ENCODE measurements at places on chromosomes 7 and 10.

DNA sequence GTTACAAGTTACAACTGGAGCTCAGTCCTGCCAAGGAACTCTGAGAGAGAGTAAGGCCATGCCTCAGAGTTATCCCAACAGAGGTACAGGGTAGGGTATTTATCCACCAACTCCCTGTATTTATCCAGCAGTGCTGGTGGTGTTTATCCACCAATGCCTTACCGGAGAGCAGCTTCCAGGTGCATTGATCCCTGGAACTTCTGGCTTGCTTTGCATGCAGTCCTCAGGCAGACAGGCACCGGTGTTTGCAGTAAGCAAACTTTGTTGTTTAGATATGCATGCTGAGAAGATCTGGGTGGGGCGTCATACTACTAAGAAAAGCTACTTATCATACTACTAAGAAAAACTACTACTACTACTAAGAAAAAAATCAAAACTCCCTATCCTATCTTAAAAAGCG is 92.4 kb downstream of the CYP26A1 start:
- DNase-seq, result no peak

GRCh38 chr7:112358513-112358912 is 91.7 kb upstream of the IFRD1 start:
- no peak for DNase-seq

GRCh38 chr10:98533746-98534445 is 87.2 kb upstream of the HPS1 start:
- peak; percentile 21 for DNase-seq

DNA sequence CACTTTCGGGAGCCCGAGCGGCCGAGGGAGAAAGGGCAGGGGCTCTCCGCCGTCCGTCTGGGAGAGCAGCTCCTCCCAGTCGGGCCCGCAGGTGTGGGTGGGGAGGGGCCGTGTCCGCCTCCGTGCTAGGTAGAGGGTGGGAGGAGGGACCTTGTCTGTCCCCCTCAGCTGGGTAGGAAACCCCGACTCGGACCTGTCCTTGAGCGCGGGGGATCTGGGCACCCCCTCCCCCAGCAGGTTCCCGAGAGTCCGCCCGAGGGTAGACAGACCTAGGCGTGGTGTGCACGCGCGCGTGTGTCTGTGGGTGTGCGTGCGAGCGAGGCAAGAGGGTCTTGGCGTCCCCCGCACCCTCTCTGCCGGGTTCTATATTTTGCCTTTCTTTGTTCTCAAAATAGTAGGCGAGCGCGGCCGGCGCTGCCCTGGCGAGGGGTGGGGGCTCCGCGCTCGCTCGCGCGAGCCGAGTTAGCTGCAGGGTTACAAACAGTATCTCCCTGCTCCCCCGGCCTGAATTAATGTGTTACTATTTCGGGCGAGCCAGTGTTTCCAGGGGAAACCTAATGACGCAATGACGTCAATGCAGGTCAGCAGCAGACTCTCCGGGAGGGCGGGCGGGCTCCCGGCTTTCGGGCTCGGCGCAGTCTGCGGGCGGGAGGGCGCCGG is 73.9 kb upstream of the LEP start:
- DNase-seq, result peak; percentile 66

DNA sequence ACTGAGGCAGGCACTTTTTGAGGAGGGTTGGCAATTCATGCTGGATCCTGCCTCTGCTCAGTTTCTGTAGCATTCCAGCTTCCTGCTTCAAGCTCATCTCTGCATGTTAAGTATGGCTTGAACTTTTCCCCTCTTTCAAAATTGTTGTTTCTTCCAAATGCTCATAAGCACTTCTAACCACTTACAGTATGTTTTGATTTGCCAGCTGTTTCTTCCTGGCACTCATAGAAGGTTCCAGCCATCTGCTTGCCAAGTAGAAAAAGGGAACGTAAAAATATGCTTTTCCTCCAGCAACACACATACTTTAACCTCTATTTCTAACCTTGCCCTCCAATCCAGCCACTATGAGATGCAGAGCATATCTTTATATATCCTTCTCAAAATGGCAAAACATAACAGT is 692.6 kb upstream of the COBL start:
- no peak for DNase-seq

- no peak for DNase-seq
Measured at GRCh38 chr10:49647554-49647953, 31.9 kb upstream of the C10orf53 start.

- DNase-seq, result no peak
Measured at GRCh38 chr10:33618196-33618595, 283.7 kb upstream of the NRP1 start.

- no peak for DNase-seq
Measured at GRCh38 chr7:12609561-12609960, 39.0 kb downstream of the SCIN start.

DNA sequence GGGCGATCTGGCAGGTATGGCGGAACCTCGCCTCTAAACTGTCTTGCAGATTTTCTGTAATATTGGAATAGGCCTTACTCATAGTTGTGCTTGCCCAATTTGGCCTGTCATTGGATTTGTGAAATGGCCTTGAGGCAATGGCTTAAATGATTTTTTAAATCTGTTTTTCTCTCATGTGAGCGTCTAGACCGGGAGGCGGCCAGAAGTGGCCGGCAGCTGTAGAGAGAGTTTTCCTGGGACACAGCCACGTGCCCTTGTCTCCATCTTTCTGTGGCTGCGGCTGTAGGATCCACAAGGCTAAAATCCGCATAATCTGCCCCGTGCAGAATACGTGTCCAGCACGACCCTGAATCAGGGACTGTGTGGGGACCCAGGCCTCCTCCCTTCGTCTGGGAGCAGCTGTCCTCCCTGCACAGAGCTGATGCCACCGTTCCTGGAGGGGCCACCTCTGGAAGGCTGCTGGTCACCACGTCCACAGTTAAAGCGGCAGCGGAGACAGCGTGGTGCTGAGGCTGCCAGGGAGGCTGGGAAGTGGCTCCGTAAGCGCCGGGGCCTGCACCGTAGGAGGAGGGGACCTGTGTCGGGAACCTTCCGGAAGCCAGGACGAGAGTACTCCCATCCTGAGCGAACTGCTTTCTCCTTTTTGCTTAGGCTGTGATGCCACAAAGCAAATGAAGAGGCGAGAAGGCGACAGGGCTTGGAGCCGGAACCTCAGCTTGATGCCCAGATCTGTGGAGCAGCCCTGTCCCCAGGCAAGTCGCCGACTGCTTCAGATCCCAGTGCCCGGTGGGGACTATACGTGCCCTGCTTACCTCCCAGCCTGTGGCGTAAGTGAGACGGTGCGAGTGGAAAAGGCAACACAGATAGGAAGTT is 99.8 kb downstream of the DYNC2I1 start:
- DNase-seq, result no peak

DNA sequence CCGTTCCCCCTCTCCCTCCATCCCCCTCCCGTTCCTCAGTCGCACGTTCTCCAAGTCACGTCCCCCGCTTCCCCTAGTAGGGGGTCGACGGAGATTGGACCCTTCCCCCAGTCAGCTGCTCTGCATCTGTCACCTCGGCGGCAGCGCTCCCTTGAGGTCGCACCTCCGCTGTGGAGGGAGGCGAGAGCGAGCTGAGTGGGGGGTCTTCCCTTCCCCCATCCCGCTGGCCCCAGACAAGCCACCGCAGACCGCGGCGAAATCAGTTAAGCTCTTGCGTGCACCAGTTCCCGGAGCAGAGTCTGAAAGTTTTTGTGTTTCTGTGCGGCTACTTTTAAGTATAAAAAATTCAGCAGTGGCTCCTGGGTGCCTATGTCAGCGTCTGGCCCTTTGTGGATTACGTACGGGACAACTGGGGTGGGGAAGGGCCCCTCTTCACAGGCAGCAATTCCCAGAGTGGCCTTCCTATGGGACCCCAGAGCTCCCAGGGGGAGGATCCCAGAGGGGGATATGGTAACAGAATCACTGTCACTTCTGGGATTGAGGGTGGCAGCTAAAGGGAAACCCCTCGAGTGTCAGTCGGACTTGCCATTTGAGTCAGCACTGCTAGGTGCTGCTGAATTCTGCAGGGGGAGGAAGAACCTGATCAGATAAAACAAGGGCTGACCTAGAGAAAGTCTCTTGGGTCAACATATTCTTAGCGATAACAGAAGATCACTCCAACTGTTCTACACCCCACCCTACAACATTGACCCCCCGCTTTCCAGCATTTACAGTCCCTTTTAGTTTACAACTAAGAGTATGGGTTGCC is 12.5 kb upstream of the DDIT4 start:
- no peak for DNase-seq

GRCh38 chr7:152899004-152899403 is 139.5 kb downstream of the ACTR3B start:
- no peak for DNase-seq

- DNase-seq, result no peak
Measured at GRCh38 chr10:118732245-118733165, 22.3 kb downstream of the CACUL1 start.

- DNase-seq, result no peak
Measured at GRCh38 chr7:95904099-95904498, 131.7 kb downstream of the DYNC1I1 start.

DNA sequence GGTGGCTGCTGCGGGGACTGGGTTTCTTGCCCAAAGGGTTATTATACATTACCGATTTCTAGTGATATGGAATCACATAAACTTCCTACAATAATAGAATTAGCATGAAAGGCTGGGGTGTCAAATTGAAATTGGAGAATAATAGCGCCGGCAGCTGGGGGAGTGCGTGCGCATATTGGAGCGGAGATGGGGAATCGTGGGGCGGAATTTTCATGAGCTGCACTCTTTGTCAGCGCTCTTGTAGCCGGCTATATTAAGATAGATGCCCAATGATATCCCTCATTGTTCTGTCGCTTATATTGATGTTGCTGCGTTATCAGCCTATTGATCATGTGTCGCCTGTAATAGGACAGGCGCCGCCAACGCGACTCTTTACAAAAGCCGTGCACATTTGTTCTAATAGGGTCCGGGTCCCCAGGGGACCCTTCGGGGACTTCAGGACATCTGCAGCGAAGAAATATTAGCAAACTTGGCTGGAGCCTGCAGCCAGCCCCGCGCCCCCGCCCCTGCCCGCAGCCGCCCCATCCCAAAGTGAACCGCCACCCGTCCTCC is 5.1 kb downstream of the UNCX start:
- no peak for DNase-seq

DNA sequence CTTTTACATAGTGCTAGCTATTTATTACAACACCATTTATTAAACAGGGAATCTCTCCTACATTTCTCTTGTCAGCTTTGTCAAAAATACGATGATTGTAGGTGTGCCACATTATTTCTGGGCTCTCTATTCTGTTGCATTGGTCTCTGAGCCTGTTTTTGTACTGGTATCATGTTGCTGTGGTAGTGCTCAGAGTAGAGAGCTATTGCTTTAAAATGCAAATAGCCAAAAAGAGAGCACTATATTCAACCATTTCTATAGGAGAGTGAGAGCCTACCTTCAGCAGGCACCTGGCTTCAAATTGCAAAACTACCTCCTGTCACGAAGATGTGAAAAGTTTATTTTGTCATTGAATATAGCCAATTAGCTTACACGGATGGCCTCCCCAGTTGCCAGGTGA is 8.1 kb downstream of the ZNF92 start:
- DNase-seq, result no peak

DNA sequence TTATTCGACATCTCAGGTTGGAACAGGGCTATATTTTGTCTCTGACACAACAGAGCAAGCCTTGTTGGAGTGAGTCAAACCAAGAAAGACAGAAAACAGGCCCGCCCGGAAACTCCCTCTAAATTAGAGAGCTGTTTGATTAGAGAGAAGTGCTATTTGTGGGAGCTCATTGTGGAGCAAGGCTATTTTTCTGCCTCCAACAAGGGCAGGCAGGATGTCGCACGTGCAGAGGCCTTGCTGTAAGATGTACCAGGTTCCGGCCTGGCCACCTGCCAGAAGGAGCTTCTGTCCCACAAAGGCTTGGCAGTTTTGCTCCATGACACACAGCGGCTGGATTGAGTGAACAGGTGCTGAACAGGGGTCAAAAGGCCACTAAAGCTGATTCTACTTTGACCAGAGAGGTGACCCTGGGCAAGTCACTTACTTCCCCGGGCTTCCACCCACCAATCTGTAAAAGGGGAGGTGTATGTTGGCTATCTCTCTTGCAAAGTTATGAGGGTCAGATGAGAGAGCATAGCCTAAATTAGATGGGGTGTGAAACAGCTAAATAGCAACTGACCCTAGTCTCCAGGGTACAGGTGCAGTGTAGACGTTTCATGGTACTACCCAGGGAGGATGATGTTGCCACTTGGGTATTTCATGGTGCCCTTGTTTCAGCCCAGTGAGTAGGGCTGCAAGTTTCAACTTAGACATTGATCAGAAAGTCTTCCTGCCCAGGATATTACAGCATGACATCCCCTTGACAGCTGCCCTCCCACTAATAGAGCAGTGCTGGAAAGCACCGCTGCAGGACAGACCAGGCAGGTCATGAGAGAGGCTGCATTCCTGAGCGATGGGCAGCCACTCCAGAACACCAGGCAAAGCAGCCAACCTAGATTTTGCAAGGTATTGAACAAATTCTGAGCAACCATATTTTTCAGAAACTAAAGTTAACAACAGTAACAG is 62.0 kb downstream of the VSTM4 start:
- no peak for DNase-seq

DNA sequence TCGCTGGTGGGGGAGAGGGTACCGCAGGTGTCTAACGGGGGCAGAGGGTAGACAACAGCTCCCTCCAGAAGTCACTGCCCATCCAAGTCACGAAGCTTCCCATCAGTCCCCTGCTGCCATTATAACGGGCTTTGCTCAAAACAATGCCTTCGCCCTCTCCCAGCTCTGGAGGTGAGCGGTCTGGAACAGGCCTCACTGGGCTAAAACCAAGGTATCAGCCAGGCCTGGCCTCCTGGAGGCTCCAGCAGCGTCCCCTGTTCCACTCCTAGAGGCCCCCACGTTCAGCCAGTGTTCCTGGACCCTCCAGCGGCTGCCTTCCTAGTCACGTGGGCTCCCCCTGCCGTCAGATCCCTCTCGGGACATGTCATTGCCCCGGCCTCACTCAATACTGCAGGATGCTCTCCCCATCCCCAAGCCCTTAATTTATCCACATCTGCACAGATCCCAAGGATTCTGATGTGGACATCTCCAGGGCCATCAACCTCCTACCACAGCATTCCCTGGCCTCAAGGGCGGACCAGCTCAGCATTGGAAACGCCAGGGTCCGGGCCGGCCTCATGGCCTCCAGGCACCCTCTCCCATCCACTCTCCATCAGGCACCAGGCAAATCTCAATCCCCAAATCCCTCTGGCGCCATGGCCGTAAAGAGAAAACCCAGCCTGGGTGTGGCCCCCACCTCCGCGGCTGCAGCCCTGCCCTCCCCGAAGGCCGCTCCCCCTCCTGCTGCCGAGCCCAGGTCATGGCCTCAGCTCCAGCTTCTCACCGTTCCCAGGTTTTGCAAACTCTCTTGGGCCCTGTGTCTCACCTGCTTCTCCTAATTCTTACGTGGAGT is 104.1 kb upstream of the FAM20C start:
- DNase-seq, result no peak

- no peak for DNase-seq
Measured at GRCh38 chr10:49311555-49312236, 12.7 kb downstream of the C10orf71 start.

DNA sequence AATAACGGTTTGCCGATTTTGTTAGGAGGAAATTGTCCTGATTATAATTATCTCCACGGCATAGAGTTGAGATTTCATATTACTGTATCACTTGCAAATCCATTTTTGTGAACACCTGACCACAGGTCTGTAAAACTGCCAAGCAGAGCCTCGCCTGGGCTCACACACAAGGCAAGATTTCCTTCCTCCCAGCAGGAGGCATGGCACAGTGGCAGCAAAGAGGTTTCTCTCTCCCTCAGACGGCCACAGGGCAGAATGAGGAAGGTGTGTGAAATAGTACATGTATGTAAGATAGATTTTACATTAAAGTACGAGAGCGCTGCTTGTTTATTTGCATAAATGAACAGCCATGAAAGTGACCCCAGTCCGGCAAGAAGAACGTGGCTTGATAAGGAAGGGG is 130.1 kb downstream of the CELF2 start:
- no peak for DNase-seq

- DNase-seq, result no peak
Measured at GRCh38 chr10:132347211-132347930, 15.4 kb downstream of the LRRC27 start.

GRCh38 chr7:113606325-113606724 is 312.5 kb downstream of the PPP1R3A start:
- DNase-seq, result no peak

All from fibroblast of skin of right quadriceps (primary cell).